WERI-Rb-1 (cell line): ENCODE measurements at places on chromosomes 7 and 10.

DNA sequence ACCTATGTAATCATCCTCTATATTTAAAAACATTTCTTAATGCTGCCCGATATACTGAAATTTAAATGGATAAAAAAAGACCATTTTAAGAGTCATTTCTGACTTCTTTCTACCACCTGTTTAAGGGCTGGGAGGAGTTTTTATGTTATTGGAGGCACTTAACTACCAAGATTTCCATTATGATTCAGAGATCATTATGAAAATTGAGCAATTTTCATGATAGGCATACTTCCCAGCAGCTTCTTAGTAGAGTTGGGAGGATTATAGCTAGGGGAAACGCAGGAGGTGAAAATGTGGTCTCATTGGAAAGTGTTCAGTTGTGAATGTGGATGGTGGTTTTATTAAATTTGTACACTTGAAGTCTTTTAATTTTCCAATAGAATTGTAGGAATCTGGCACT lies 28.4 kb upstream of the FAM204A start:
- DNase-seq, result no peak

DNA sequence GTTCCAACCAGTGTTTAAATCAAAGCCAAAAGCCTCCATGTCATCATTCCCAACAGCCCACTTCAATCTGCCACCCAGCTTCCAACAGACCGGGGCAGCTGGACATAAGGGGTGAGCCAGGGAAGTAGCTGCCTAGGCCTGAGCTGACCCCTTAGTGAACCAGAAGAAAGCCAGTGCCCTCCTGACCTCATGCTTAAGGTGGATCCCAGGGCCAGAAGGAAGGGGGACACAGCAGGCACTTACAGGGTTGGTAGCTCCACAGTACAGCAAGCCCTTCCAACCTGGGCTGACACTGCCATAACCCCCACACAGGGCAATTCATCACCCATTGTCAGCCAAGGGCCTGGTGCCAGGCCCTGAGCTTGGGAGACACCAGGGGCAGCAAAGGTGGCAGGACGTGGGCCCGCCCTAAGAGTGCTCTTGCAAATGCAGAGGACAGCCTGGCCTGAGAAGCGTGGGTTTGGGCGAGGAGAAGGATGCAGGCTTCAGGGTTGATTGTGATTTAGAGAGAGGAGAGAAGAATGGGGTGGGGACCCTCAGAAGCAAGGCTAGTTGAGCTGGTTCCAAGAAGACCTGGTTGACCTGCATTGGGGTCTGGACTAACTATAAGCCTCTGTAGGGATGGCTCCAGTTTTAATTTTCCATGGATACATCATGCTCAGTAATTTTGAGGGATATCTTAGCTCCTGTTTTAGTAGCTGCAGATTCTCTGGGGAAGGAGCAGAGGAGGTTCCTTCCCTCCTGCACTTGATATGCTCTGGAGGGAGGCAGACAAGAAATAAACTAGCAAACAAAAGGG lies 3.1 kb upstream of the CYP26A1 start:
- DNase-seq, result no peak

GRCh38 chr7:157490465-157490912 lies 153.7 kb downstream of the DNAJB6 start:
- DNase-seq, result no peak

DNA sequence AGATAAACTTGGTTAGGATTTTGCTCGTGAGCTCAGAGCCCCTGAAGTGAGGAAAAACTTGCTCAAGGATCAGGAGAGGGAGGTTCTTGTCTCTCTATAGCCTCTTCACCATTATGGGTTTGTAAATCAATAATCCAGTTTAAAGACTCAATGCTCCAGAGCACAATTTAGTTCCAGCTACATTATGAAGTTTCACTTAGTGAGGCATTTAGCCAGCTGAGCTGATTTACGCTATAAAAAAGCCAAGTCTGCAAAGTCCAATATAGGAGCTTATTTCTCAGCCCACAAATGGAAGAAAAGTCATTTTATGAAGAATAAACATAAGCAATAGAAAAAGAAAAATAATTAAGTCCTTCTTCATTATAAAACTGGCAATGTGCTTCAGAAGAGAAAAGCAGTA lies 130.6 kb downstream of the STRA8 start:
- DNase-seq, result no peak

DNA sequence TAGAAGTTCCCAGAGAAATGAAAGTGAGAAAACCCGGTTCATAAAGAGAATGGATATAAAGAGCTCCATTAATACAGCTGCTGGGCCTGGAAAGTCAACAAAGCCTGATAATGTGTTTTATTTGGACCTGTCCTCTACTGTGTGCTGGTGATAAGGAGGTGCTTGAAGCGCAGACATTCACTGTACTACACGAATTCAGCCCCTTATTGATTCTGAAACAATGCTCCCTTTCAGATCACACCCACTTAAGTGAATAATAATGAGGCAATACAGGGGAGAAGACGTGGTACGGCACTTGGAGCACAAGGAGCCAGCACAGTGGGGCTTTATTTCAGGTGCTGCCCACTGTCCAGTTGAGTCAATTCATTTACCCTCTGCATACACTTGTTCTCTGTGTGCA lies 260.8 kb downstream of the FGFR2 start:
- DNase-seq, result no peak

DNA sequence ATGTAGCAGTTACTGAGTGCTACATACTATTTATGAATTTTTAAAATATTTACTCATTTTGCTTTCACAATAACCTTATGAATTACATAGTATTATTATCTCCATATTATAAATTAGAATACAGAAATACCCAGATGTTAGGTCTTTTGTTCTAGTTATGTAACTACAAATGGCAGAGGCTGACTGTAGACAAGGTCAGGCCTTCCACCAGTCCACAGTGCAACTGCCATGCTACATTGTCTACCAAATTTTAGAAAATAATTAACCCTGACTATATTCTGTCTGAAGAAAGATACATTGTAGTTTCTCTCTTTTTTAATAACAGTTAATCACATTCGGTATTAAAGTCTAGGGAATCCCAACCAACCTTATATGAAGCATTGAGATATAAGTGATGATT lies 280.9 kb downstream of the MALRD1 start:
- DNase-seq, result no peak

DNA sequence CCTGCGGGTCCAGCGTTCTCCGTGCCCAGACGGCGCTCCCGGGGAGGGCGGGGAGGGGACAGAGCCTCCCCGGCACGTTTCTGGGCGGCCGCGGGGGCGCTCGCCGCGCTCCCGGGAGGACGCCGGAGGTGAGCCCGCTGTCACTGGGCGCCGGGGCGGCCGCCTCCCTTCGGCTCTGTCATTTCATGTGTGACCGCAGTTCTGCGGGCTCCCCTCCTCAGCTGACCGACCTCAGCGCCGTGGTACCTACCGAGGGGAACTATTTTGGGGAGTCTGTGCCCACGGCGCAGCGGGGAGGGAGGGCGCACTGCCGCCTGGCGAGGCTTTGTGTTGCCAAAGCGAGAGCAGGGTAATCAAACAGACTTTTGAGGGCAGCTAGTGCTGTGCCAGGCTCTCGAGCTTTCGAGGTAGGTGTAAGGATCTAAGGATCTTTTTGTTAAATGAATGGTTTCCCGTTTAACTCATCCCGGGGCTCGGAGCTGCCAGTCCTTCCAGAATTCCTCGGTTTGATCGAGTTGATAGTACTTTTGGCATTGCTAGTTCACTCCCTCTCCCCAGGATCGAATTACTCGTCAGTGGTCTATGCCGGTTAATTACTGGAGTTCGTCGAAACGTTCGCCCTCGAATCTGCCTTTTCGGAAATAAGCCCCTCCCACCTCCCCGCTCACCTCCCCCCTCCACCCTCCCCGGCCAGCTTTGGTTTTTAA lies 1.9 kb downstream of the ARID5B start:
- DNase-seq, result peak; percentile 43

- DNase-seq, result no peak
Measured at GRCh38 chr10:114009281-114009996, 34.2 kb upstream of the ADRB1 start.

DNA sequence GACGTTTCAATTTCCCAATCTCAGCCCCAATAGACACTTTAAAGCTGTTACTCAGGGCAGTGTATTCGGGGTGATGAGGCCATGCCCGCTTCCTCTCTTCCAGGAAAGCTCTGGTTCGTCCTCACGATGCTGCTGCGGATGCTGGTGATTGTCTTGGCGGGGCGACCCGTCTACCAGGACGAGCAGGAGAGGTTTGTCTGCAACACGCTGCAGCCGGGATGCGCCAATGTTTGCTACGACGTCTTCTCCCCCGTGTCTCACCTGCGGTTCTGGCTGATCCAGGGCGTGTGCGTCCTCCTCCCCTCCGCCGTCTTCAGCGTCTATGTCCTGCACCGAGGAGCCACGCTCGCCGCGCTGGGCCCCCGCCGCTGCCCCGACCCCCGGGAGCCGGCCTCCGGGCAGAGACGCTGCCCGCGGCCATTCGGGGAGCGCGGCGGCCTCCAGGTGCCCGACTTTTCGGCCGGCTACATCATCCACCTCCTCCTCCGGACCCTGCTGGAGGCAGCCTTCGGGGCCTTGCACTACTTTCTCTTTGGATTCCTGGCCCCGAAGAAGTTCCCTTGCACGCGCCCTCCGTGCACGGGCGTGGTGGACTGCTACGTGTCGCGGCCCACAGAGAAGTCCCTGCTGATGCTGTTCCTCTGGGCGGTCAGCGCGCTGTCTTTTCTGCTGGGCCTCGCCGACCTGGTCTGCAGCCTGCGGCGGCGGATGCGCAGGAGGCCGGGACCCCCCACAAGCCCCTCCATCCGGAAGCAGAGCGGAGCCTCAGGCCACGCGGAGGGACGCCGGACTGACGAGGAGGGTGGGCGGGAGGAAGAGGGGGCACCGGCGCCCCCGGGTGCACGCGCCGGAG lies 2.6 kb downstream of the GJD4 start:
- no peak for DNase-seq

GRCh38 chr7:45588466-45588865 lies 14.3 kb downstream of the ADCY1 start:
- peak; percentile 3 for DNase-seq

- DNase-seq, result no peak
Measured at GRCh38 chr7:34138483-34138882, 233.1 kb downstream of the BMPER start.
